ENCODE measurements at places on chromosomes 5 and 9.

DNA sequence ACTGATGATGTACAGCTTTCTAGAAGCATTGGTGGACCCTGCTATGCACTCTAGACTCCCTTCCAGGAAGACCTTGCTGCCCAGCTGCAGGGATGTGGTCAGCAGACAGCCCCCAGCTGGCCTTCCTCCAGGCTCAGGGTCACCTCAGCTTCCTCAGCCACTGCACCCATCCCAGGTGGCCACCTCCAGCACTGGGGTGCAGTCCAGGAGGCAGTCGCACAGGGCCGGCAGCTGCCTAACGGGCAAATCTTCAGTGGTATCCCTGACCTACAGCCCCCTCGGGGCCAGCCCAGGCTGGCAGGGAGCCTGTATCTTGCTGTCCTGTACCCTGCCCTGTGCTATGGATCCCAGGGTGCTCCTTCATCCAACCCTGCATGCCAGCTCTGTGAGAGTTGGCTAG lies 81.8 kb downstream of the GADD45G start:
- DNase-seq = no peak

- DNase-seq = no peak
These were observed 287.5 kb downstream of the ELAVL2 start for GRCh38 chr9:23538461-23539003.

GRCh38 chr5:95720094-95720786 lies 10.9 kb upstream of the RHOBTB3 start:
- no peak for DNase-seq

- DNase-seq = no peak
These were observed 15.6 kb downstream of the PSD2 start for GRCh38 chr5:139811274-139811607.

- no peak for DNase-seq
These were observed 2.3 kb downstream of the TPRN start for GRCh38 chr9:137198051-137198901.

GRCh38 chr9:107824556-107824955 lies 335.0 kb upstream of the KLF4 start:
- DNase-seq = no peak

DNA sequence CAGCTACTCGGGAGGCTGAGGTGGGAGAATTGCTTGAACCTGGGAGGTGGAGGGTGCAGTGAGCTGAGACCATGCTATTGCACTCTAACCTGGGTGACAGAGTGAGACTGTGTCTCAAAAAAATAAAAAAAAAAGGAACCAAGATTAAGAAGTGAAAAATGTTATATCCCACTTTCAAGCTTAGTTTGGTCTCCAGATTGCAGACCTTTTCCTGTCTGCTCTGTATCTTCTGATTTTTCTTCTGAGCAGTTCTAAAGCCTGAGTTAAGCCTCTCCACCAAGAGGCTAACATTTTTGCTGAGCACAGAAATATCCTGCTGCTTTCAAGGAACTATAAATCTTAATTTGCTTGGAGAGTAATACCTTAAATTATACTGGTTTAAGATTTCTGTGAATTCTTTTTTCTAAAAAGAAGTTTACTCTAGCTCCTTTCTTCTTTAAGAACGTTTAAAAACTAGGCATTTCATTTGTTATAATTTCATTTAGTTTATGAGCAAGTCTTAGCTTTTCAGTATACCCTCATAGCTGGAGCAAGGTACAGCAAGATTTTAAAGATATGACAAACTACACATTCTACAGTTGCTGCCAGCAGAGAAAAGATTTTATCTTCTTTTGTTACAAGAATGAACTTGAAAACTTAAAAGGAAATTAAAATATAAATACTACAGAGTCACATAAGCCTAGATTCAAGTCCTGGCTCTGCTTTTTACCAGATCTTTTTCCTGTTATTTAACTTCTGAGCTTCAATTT lies 55.0 kb downstream of the GARNL3 start:
- no peak for DNase-seq

- DNase-seq = no peak
These were observed 43.4 kb upstream of the NREP start for GRCh38 chr5:111800351-111800750.

GRCh38 chr5:143413958-143414669 lies 10.6 kb upstream of the NR3C1 start:
- DNase-seq = no peak

- DNase-seq = no peak
These were observed 56.8 kb upstream of the SMIM32 start for GRCh38 chr5:136249678-136250266.

- DNase-seq = no peak
These were observed 2051.3 kb upstream of the CDH9 start for GRCh38 chr5:29089591-29090130.

- DNase-seq = no peak
These were observed 22.5 kb downstream of the MUSK start for GRCh38 chr9:110691002-110691549.

DNA sequence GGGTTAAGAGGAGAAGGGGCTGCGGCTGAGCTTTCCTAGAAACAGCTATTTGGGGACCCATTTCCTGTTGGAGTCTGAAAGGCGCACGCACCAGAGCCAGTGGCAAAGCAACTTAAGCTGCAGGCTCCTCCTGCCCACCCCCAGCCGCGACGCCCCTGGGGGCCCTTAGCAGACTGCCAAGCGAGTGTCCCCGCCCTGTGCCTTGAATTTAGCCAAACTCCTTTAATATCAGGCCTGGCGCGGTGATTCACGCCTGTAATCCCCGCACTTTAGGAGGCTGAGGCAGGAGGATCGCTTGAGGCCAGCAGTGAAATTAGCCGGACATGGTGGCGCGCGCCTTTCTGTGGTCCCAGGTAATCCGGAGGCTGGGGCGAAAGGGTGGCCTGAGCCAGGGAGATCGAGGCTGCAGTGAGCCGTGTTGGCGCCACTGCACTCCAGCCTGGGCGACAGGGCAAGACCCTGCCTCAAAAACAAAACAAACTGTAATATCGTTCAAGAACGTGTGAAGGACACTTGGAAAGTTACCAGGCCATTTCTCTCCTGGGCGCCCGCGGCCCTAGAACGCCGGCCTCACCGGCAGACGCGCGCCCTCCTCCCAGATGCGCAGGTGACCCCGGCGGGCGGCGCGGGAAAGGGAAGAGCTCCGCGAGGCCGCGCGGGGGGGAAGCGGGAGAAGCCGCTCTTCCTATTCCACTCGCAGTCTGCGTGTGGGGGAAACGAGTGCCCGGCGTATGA lies 1.0 kb upstream of the F2R start:
- DNase-seq = no peak

GRCh38 chr9:107953556-107954125 lies 464.1 kb upstream of the KLF4 start:
- no peak for DNase-seq

DNA sequence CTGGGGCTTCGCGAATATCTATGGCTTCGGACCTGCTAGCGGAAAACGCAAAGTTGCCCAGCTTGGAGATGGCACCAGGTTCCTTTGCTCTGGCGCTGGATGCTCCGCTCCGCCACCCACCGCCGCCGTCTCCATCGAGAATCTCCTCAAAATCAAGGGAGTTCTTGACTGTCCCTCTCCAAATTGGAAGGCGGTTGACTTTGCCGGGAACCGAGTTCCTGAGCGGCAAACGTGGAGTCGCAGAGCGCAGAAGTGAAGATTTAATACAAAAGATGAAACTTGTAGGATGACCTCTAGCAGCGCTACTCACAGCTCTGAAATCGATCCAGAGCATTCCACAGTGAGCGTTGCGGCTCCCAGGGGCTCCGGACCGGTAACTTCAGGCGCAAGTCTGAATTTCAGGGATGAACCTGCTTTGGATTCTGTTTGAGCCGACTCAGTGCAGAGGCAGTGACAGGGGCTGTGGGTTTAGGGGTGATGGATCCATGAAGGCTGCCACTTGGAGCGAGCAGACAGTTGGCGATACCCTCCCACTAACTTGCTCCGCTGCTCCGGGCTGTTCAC lies 1641.5 kb upstream of the C9orf72 start:
- DNase-seq = no peak

DNA sequence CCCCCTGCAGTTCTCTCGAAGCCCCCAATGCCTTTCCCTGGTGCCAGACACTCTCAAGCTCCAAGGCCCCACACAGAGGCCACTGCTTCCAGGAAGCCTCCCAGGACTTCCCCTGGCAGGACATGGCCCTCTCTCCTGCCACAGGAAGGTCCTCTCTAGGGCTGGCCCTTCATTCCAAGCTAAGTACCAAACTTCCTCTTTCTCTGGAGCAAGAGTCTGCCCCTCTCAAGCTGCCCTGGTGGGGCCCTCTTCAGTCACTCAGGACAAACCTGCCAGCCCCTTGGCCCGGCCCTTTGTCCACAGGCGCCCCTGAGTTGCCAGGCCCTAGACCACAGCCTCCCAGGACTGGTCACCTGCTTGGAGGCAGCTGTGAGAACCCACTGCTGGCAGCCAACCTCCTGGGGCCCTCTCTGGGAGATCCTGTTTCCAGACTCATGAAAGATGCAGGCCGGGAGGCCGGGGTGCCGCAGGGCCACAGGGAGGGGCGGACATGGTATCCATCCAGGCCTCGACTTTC lies 6.6 kb downstream of the NINJ1 start:
- peak; percentile 80 for DNase-seq

DNA sequence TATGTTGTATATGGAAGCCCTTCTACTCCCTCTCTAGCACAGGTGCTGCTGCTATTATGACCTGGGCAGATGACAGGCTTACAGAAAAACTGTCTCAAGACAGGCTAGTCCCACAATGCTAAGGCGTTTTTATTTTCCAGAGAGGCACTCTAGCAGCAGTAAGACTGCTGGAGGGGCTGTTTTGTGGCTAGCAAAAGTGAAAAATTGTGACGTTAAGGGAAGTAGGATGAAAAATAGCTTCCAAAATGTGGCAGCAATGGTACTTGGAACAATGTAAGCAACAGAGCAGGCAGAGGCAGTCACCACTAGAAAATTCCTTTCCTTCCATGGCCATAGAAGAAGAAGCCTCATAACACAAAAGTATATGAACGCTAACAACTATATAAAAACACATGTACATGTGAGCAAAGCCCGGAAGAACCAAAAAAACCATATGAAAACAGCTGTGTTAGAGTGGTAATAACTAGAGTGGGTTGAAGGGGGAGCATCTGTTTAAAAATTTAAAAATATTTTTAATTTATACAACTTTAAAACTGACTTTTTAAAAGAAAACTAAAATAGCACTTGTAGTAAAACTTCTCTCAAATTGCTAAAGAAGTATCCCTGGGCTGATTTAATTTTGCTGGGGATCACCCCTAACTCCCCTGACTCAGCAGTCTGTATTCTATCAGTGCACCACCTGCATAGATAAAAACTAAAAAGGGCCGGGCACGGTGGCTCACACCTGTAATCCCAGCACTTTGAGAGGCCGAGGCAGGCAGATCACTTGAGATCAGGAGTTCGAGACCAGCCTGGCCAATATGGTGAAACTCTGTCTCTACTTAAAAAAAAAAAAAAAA lies 30.6 kb downstream of the CLINT1 start:
- DNase-seq = no peak

GRCh38 chr5:135333732-135334515 lies 65.1 kb downstream of the MACROH2A1 start:
- DNase-seq = no peak

DNA sequence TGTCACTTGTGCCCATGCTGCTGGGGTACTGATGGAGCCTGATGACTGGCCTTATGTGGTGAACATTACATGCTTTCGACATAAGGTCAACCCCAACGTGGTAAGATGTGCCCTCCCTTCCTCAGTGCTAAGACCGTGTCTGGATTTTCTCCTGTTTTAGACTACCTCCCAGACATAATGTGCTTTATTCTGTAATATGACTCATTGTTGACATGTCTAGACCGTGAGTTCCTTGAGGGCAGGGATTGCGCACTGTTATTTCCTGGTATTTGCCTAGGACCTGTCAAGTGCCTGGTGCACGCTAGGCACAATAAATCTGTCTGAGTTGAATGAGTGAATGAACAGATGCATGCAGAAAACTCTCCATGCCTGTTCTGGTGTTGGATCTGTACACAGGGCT lies 346.0 kb downstream of the KDM4C start:
- DNase-seq = no peak

DNA sequence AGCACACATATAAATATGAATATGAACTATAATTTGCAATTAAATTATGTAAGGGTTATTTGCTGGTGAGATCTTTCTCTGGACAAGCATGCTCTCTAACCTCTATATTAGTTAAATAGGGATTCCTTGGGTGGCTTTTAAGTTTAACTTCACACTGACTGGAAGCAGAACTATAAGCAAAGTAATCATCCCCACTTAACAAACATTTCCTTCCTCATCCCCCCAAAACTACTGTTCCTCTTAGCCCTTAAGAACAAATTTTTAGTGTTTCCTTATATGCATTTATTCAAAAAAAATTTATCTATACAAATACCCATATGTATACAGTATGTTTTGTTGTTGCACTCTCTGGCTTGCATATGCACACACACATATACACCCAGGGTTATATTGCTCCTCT lies 512.1 kb upstream of the MEF2C start:
- no peak for DNase-seq

DNA sequence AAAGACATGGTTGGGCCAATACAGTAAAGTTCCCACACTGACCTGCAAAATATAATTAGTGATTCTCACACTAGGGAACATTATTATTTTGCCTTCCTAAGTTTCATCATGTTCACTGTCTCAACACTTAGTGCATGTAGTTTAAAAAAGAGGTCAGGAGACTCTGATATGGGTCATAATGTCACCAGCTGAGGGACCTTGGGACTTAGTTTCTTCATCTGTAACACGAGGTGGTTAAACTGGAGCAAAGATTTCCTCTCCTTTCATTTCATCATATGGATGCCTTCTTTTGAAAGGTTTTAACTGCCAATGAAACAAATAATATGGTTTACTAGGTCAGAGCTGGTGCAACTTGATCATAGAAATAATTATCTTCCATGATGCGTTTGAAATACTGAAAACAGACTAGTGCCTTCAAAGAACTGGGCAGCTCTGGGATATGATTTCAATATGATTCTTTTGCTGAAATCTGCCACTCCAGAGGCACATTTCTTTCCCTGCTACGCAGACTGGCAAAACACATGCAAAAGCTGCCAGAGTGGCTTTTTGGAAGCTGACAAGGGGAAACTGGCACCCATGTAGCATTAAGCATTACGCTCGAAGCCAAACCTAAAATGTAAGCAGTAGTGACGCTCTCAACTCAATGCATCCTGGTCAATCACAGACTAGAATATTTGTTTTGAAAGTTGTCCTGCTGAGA lies 20.8 kb downstream of the RETREG1 start:
- DNase-seq = no peak

GRCh38 chr5:172156541-172156994 lies 31.5 kb downstream of the STK10 start:
- no peak for DNase-seq

DNA sequence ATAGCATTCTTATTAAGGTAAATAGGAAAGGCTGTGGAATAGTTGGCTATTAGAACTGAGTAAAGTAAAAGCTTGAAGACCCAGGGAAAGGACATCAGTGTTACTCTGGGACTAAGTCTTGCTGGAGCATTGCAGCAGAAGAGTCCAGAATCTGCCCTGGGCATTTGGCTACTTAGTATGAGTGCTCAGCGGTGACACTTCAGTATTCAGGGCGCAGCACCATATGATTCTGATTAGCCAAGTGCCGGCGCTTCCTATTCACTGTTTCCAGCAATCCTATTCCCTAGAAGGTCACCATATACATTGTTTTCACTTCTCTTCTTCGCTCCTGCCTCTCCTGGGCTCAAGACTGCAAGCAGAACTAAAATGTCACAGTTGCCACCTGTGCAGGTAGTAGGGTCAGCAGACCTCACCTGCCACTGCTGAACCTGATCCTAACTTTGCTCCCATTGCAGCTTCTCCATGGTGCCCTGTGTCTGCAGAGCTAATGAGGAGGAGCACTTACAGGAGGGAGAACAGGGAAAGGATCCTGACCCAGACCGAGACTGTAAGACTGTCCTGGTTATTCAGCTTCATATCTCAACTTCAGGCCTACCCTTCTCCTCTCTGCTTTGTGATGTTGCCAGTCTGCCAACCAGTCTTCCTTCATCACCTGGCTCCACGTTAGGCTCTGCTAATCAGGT lies 313.6 kb upstream of the PIK3R1 start:
- DNase-seq = no peak
